NCI-H1417 (cell line): ENCODE measurements at places on chromosomes 7 and 10.
A peak's percentile ranks its signal among the peaks of the same experiment; 100 is the strongest.

GRCh38 chr10:80292607-80293239 is 3.3 kb upstream of the MAT1A start:
- DNase-seq = no peak

- no peak for DNase-seq
These were observed 166.1 kb upstream of the TNS3 start for GRCh38 chr7:47748041-47748440.

DNA sequence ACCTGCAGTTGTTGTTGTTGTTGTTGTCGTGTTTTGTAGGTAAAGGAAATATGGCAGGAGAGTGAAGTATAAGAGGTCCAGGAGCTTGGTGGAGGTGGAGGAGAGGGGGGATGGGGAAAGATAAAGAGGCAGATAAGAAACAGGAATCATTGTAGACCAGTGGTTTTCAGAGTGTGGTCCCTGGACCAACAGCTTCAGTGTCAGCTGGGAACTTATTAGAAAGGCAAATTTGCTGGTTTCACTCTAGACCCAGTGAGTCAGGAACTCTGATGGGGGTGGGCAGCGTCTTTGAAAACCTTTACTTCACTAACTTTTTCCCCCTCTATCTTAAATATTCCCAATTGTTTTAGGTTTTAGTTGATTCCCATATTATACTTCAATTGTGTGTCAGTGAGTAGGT is 241.5 kb downstream of the AUTS2 start:
- no peak for DNase-seq

- no peak for DNase-seq
These were observed 288.7 kb downstream of the LRMDA start for GRCh38 chr10:75720157-75720556.

- no peak for DNase-seq
These were observed 117.9 kb downstream of the SND1 start for GRCh38 chr7:127769696-127770400.

GRCh38 chr7:110157631-110158362 is 933.1 kb upstream of the LRRN3 start:
- no peak for DNase-seq

- DNase-seq = no peak
These were observed 408.1 kb downstream of the AUTS2 start for GRCh38 chr7:70006261-70006920.

DNA sequence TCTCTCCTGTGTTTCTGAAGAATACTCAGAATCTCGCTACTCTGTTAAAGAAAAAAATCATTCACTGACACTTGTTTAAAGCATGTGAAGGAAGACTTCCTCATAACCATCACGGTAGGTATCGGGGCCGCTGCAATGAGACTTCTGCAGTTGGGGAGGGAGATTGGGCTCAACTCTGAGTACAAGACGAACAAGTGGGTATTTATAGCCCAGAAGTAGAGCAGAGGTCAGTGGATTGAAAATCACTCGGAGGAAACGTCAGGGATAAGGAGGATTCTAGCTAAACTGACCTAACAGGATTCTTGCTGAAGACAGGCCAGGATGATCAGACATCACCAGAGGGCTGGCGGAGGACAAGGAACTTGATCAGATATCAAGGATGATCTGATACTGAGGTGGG is 33.3 kb downstream of the ITPRIP start:
- DNase-seq = no peak

- peak; percentile 62 for DNase-seq
These were observed 145.5 kb upstream of the SEM1 start for GRCh38 chr7:96855139-96855538.

GRCh38 chr7:138891446-138891810 is 89.8 kb downstream of the KIAA1549 start:
- DNase-seq = peak; percentile 47

- peak; percentile 54 for DNase-seq
These were observed 640 bp upstream of the ZNF425 start for GRCh38 chr7:149126662-149127266.

- DNase-seq = no peak
These were observed 1.5 kb downstream of the FRAT1 start for GRCh38 chr10:97320480-97321031.
